ENCODE measurements at places on chromosomes 3 and 15.

DNA sequence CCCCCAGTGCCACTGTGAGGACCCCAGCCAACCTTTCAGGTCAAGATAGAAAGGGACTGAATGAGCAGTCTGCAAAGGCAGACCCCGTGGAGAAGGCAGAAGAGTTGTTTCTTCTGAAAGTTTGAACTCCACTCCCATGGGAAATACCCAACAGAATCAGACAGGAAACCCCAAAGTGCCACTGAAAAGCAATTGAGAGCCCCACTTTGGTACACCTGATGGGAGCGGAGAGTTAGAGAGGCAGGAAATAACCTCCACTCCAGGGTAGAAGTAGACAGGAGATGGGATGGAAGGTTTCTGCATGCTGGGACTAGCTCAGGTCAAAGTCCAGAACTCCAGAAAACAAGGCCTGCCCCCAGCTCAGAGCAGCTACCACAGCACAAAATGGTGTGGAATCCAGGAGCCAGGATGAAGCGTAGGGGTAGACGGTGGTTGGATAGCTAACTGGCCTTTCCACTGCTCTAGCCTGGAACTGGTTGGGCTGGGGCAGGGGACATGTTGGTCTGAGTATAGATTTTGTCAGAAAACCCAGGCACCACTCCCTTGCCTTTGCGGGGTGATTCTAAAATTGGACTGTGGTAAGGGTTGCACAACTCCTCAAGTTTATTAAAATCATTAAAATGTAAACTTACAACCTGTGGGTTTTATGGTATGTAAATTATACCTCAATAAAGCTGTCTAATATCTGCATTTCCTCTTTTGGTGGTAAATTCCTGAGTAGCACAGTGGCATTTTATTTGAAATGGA lies 1.9 kb upstream of the RAB43 start:
- DNase-seq, result no peak

- DNase-seq, result no peak
These were observed 10.6 kb downstream of the IREB2 start for GRCh38 chr15:78448441-78449219.

DNA sequence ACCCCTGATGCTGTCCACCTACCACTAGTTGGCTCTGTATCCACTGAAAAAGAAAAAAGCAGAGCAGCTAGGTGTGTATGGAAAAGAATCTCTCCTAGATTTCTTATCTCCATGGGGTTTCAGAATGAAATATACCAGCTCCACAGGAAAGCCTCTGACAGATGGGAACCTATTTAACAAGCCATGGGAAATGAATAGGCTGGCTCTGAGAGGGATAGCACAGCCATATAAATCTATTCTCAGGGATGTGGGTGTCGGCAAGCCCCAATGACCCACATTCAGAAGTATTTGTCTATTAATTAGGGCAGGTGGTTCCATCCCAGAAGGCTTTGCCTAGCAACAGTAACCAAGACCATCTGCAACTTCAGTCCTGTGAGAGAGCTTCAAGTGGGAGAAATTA lies 694.1 kb downstream of the AGBL1 start:
- no peak for DNase-seq

GRCh38 chr3:103947062-103947461 lies 1419.6 kb upstream of the ALCAM start:
- DNase-seq, result no peak

DNA sequence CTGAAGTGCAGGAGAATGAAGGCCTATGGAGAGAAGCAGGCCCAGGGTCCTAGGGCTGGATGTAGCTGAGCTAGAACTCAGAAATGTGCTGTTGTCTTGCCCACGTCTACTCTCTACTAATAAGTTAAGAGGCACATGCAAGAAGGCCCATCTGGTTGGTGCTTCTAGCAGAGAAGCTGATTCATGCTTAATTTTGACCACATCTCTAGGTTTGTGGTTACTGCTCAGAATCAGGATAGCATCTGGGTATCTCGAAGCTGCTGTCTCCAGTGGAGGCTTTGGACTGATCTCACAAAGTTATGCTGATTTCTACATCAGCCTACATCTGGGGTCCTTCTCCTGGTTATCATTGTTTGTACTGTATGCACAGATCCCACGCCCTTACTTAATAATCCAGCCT lies 87.3 kb downstream of the CACNA1D start:
- no peak for DNase-seq

DNA sequence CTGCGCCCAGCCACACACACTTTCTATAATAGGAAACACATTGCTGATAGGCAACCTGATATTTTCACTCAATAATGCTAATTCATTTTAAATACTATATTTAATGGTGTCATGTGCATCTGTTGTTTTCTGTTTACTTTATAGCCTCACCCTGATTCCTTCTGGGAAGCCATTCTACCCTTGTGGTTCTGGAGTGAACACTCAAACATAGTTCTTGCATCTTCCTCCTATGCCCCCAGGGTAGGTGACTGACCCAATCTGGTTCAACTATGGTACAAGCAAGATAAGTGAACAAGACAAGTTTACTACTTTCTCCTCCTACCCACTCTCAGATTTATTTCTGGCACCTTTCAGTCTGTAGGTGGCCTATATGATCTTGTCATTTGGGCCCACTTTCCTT lies 4.3 kb upstream of the SCG3 start:
- DNase-seq, result no peak

GRCh38 chr3:24591661-24592555 lies 97.3 kb upstream of the THRB start:
- DNase-seq, result no peak

GRCh38 chr3:195540027-195540426 lies 3.1 kb downstream of the PPP1R2 start:
- no peak for DNase-seq

GRCh38 chr3:10463533-10464434 lies 41.6 kb downstream of the ATP2B2 start:
- DNase-seq, result no peak

DNA sequence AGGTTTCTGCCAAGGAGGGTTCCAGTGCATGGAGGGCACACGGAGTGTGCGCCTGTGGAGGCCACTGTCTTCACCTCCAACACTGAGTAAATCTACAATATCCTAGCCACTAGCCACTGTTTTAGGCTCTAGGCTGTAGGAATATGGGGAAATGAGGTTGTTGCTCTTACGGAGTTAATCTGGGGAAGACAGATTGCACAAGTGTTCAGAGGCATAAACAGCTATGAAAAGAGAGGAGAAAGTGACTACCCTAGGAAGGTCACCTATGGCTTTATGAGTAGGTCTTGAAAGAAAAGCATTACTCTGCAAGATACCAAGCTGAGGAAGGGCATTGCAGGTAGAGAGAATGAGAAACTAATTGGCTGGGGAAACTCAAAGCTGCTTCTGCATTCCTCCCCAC lies 85.7 kb downstream of the CYP19A1 start:
- DNase-seq, result no peak

- no peak for DNase-seq
These were observed 219.8 kb downstream of the CTNNB1 start for GRCh38 chr3:41418961-41419691.

GRCh38 chr3:55244247-55244646 lies 242.9 kb downstream of the WNT5A start:
- DNase-seq, result no peak

GRCh38 chr3:127962937-127963336 lies 47.9 kb downstream of the KBTBD12 start:
- no peak for DNase-seq

DNA sequence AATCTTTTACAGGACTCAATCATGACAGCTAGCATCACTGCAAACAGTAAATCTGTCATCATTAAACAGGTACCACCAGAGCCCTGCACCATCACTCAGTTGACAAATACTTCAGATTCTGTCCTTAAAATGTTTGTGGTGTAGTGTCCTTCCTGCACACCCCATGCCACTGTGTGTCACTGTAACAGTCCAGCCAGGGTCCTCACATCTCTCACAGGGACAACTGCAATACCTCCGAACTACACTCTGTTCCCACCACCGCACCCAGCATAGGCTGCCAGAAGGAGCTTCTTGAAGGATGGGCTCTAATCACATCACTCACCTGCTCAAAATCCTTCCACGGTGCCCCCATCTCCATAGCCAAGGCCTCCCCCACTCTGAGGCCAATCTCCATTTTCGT lies 90.2 kb upstream of the FGF12 start:
- no peak for DNase-seq

DNA sequence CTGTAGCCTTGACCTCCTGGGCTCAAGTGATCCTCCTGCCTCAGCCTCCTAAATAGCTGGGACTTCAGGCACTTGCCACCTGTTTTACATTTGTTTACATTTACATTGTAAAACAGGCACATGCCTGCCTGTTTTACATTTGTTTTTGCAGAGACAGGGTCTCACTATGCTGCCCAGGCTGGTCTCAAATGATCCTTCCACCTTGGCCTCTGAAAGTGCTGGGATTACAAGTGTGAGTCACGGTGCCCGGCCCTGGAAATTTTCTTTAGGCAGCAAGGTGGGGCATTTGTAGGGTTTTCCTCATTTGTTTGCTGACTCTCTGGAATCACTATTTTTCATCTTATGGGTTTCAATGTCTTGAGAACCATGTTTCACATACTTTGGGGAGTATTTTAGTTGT lies 25.0 kb downstream of the PIF1 start:
- DNase-seq, result no peak

GRCh38 chr3:138862924-138863775 lies 28.4 kb upstream of the PIK3CB start:
- no peak for DNase-seq

DNA sequence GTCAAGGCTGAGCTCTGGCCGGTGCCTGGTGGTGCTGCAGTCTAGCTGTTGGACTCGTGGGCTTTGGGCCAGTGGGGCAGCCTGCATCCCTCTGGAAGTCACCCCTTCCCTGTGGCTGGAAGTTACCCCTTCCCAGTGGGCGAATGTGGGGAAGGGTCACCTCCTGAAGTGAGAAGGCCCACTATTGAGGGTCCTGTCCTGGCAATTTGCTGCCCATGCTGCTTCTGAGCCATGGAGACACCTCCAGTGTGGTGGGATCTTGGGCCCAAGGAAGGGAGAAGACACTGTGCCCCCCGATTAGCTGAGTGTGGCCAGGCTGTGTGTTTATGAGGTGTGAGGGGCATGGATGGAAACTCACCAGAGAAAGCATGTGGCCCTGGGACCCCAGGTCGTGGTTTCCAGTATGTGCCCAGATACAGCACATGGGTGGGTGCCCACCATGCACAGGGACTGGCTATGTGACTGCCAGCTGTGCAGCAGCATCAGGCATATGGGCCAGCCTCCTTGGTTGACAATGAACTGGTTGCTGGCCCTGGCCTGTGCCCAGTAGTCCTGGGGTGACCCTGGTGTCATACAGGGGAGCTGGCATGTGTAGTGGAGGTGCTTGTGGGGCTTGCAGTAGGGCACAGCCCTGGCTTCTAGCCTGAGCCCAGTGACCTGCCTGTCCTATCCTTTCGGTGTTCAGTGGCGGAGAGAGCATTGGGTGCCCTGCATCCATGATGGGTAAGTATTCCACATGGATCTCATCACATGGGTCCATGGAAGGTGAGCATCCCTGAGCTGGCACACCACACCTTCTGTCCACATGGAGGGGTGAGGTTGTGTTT lies 221.2 kb downstream of the SNRPN start:
- no peak for DNase-seq

GRCh38 chr3:48412375-48413001 lies 17.4 kb downstream of the PLXNB1 start:
- DNase-seq, result no peak

DNA sequence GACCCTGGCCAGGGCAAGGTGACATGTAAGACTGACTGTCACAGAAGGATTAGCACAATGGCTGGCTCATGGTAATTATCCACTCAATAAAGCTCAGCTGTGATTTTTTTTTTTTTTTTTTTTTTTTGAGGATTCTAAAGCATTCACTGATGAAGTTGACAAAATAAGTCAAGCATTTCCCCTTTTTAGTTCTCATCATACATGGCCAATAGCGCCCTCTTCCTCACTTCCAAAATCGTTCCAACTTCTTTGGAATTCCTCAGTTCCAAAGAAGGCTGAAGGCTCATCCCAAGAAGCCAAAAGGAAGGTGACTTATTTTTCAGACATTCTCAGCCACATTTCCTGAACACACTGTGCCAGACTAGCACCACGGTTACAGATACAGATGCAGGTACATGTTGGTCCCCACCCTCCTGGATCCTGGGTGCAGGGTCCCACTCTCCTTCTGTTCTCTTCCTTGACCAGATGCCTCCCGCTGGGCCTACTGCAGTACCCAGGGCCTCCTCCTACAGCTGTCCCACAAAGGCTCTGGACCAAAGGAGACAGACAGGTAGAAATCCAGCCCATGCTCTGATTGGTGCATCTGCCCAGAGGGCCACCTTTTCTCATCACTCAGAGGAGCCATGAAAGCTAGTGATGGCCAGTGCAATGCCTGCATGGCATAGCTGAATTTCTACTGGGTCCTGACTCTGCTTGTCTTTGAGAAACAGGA lies 202.6 kb downstream of the UACA start:
- DNase-seq, result no peak

- DNase-seq, result no peak
These were observed 16.4 kb downstream of the PLEKHO2 start for GRCh38 chr15:64858021-64858575.
